ENCODE measurements at places on chromosomes 12 and 14. TPM values are rescaled to one million over a fixed set of nuclear protein-coding genes. Genes with fewer than 3 reads are reported as not detected.

DENR gene
- total RNA-seq = 16.1 TPM

LRRC43 gene
- total RNA-seq = 1.8 TPM

SCARB1 gene
- 22.6 TPM for total RNA-seq

ADCY6 gene
- 81.6 TPM for total RNA-seq

PPFIA2 gene
- 0.48 TPM for total RNA-seq

TMEM106C gene
- 54.7 TPM for total RNA-seq

KRT74 gene
- 2.9 TPM for total RNA-seq

MUCL1 gene
- not detected for total RNA-seq

TSPAN19 gene
- total RNA-seq = not detected

SLCO1B1 gene
- total RNA-seq = not detected

IAPP gene
- not detected for total RNA-seq

KRT5 gene
- total RNA-seq = 1.4 TPM

LAG3 gene
- total RNA-seq = 0.47 TPM

TCL1B gene
- not detected for total RNA-seq

TOMM20L gene
- not detected for total RNA-seq

NID2 gene
- 41.2 TPM for total RNA-seq

RPL10L gene
- not detected for total RNA-seq

WDR20 gene
- 16.0 TPM for total RNA-seq

GRCh38 chr12:4603421-4603820 lies 41.4 kb downstream of the DYRK4 start:
- no peak overlapping the region for H3K27ac ChIP-seq
- peaks cover 18% of the 10 kb centered on the region for H3K4me1 ChIP-seq
- DNase-seq = no peak

- H3K27me3 ChIP-seq = no peaks in the 10 kb centered on the region
- no peak overlapping the region for H3K27ac ChIP-seq
- no peaks in the 10 kb centered on the region for H3K4me1 ChIP-seq
- no peak overlapping the region for H3K4me3 ChIP-seq
- no peak for DNase-seq
- H3K36me3 ChIP-seq = no peaks in the 10 kb centered on the region
Measured at GRCh38 chr12:87157791-87158190, 871.4 kb downstream of the C12orf50 start.

- H3K4me3 ChIP-seq = no peak overlapping the region
- DNase-seq = no peak
- H3K4me1 ChIP-seq = peaks cover 15% of the 10 kb centered on the region
- H3K27ac ChIP-seq = no peak overlapping the region
Measured at GRCh38 chr14:99247101-99247729, 24.8 kb downstream of the BCL11B start.

DNA sequence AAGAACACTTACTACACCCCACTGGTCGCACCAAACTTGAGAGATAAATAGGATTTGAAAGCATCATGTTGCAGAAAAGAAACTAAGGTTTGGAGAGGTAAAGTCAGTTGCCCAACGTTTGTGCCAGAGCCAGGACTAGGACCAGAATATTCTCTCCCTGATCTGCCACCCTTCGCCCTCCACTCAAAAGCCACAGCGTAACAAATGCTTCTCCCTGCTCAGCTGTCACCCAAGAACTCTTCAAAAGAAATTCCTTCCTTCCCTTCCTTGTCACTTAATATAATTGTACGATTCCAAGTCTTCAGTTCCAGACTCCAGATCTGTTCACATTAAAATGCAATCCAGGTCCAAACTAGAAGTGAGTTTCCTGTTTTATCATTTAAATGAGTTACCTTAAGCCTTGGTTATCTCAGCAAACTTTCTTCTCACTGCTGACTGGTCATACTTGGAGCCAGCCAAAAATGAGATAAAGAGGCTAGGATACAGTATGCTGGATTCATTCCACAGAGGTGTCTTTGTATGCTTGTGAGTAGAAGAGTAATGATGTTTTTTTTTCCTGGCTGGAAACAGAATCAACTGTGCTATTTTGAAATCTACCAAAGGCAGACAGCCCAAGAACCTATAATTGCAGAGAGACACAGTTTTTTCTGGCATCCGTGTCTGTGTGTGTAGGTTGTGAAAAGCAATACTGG lies 12.8 kb upstream of the PPFIBP1 start:
- no peaks in the 10 kb centered on the region for H3K27me3 ChIP-seq
- H3K4me3 ChIP-seq = no peak overlapping the region
- no peaks in the 10 kb centered on the region for H3K4me1 ChIP-seq

- no peaks in the 10 kb centered on the region for H3K27me3 ChIP-seq
- no peak overlapping the region for H3K4me3 ChIP-seq
- H3K36me3 ChIP-seq = no peaks in the 10 kb centered on the region
- peaks cover 11% of the 10 kb centered on the region for H3K4me1 ChIP-seq
- no peak for DNase-seq
Measured at GRCh38 chr12:124053851-124054250, 80.8 kb downstream of the ZNF664 start.

GRCh38 chr14:88063811-88064210 lies 58.9 kb downstream of the GPR65 start:
- no peaks in the 10 kb centered on the region for H3K36me3 ChIP-seq
- H3K4me3 ChIP-seq = no peak overlapping the region
- no peak for DNase-seq

- no peak overlapping the region for H3K27ac ChIP-seq
- no peaks in the 10 kb centered on the region for H3K4me1 ChIP-seq
- H3K4me3 ChIP-seq = no peak overlapping the region
Measured at GRCh38 chr14:95774265-95775160, 60.6 kb upstream of the TCL1A start.

DNA sequence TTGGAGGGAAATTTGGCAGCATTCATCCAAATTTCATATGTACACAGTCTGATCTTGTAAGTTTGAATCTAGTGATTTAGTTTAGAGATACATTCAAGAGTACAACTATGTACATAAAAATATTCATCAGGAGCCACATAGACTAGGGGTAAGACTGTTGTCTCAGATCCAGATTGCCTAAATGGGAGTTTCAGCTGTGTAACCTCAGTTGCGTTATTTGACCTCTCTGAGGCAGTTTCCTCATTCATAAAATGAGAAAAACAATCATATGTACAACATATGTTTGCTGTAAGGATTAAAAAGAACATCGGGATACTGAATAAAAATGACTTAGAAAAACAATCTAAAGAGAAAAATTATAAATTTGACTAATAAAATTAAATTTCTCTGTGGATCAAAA lies 577.5 kb downstream of the RPL10L start:
- H3K36me3 ChIP-seq = no peaks in the 10 kb centered on the region
- DNase-seq = no peak
- H3K4me3 ChIP-seq = no peak overlapping the region
- H3K27me3 ChIP-seq = no peaks in the 10 kb centered on the region
- no peak overlapping the region for H3K27ac ChIP-seq
- no peaks in the 10 kb centered on the region for H3K4me1 ChIP-seq

DNA sequence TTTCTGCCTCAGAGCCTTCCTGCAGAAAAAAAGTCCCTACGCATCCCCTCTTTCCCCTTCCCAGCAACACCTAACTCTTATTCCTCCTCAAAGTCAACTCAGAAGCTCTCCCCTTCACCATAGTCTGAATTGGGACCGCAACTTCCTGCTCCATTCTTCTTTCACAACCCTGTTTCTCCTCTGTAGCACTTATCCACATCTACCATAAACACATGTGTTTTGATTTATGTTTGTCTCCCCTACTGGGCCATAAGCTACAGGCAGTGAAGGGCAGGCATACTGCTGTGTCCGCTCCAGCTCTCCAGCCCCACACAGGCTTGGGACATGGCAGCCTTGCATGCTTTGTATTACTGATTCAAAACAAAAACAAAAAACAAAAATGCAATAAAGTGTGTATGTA lies 5.9 kb downstream of the SDR9C7 start:
- no peaks in the 10 kb centered on the region for H3K36me3 ChIP-seq
- DNase-seq = no peak
- H3K4me3 ChIP-seq = no peak overlapping the region
- H3K27me3 ChIP-seq = no peaks in the 10 kb centered on the region

GRCh38 chr12:21725731-21726130 lies 48.8 kb downstream of the KCNJ8 start:
- H3K27ac ChIP-seq = no peak overlapping the region
- no peaks in the 10 kb centered on the region for H3K36me3 ChIP-seq
- no peak overlapping the region for H3K4me3 ChIP-seq
- no peak for DNase-seq
- no peaks in the 10 kb centered on the region for H3K4me1 ChIP-seq

- no peak within 1 kb of the TSS for H3K27ac ChIP-seq
- no peaks in the 10 kb centered on the region for H3K27me3 ChIP-seq
- no peaks in the 10 kb centered on the region for H3K4me1 ChIP-seq
- no peaks in the 10 kb centered on the region for H3K36me3 ChIP-seq
Measured at GRCh38 chr14:78170203-78170602, at the start of gene NRXN3. Gene NRXN3, plus strand, starts transcription at chr14:78170373. Its CDS starts 72,721 bp downstream, at chr14:78243094.

DNA sequence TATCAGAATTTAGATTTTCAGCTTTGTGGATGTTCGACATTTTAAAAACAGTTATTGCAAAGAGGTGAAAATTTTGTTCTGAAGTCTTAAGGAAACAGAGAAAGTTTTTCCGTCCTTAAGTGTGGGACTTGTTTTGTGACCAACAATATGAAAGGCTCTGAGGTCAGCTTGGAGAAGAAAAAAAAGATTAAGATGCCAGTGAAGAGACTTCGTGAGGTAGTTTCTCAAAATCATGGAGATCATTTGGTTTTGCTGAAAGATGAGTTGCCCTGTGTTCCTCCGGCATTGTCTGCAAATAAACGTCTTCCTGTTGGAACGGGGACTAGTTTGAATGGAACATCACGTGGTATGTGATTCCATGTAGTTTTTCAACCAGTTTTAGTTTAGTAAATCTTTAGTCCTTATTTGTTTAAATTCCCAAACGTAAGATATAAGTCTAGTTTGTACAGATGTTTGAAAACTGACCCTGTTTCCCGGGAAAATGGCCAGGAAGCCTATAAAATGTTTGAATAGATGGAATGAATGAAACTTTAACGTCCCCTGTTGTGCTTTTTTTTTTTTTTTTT lies 682 bp downstream of the KIAA0586 start:
- H3K36me3 ChIP-seq = peaks cover 20% of the 10 kb centered on the region
- H3K4me1 ChIP-seq = no peaks in the 10 kb centered on the region
- no peak for DNase-seq
- H3K27ac ChIP-seq = peak overlapping the region; percentile 97

- H3K4me1 ChIP-seq = no peaks in the 10 kb centered on the region
- peaks cover 21% of the 10 kb centered on the region for H3K36me3 ChIP-seq
- H3K27me3 ChIP-seq = no peaks in the 10 kb centered on the region
- no peak overlapping the region for H3K4me3 ChIP-seq
- DNase-seq = no peak
Measured at GRCh38 chr14:64178814-64179213, 115.4 kb downstream of the ESR2 start.

GRCh38 chr12:13340149-13340548 lies 143.6 kb downstream of the EMP1 start:
- H3K36me3 ChIP-seq = no peaks in the 10 kb centered on the region
- H3K4me3 ChIP-seq = no peak overlapping the region
- H3K27ac ChIP-seq = no peak overlapping the region
- no peaks in the 10 kb centered on the region for H3K4me1 ChIP-seq
- H3K27me3 ChIP-seq = no peaks in the 10 kb centered on the region

- no peak overlapping the region for H3K27ac ChIP-seq
- no peak for DNase-seq
- H3K4me3 ChIP-seq = no peak overlapping the region
- H3K4me1 ChIP-seq = peaks cover 6% of the 10 kb centered on the region
Measured at GRCh38 chr14:75770635-75771034, 109.6 kb downstream of the TTLL5 start.

- H3K27ac ChIP-seq = no peak overlapping the region
- H3K4me1 ChIP-seq = no peaks in the 10 kb centered on the region
Measured at GRCh38 chr12:132904718-132905328, 17.4 kb upstream of the CHFR start.

- H3K36me3 ChIP-seq = no peaks in the 10 kb centered on the region
- peaks cover 11% of the 10 kb centered on the region for H3K4me1 ChIP-seq
- no peak for DNase-seq
- H3K27ac ChIP-seq = no peak overlapping the region
- no peaks in the 10 kb centered on the region for H3K27me3 ChIP-seq
- no peak overlapping the region for H3K4me3 ChIP-seq
Measured at GRCh38 chr12:26782372-26783130, 50.4 kb downstream of the ITPR2 start.

- H3K27ac ChIP-seq = no peak overlapping the region
- no peaks in the 10 kb centered on the region for H3K4me1 ChIP-seq
- no peaks in the 10 kb centered on the region for H3K27me3 ChIP-seq
- H3K4me3 ChIP-seq = no peak overlapping the region
Measured at GRCh38 chr14:99928963-99929362, 135.8 kb downstream of the EML1 start.

GRCh38 chr14:53841109-53842099 lies 115.2 kb downstream of the BMP4 start:
- H3K27ac ChIP-seq = no peak overlapping the region
- no peaks in the 10 kb centered on the region for H3K4me1 ChIP-seq
- H3K36me3 ChIP-seq = no peaks in the 10 kb centered on the region
- no peak overlapping the region for H3K4me3 ChIP-seq
- no peak for DNase-seq
- no peaks in the 10 kb centered on the region for H3K27me3 ChIP-seq

DNA sequence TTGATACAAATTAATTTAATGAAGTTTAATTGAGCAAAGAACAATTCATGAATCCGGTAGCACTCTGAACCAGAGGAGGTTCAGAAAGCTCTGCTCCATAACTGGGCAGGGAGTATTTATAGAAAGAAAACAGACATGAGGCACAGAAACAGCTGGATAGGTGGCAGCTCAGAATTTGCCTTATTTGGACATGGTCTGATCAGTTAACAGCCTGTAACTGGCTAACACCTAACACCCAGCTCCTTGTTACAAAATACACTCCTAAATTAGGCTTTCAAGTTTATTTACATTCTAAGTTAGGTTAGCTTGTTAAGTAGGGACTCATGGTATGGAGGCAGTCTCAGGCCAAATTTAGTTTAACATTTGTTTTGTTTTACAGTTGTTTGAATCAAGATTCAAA lies 67.8 kb upstream of the TMCC3 start:
- H3K27ac ChIP-seq = no peak overlapping the region
- H3K4me3 ChIP-seq = no peak overlapping the region
- H3K27me3 ChIP-seq = no peaks in the 10 kb centered on the region
- H3K4me1 ChIP-seq = no peaks in the 10 kb centered on the region
- DNase-seq = no peak
- H3K36me3 ChIP-seq = no peaks in the 10 kb centered on the region

DNA sequence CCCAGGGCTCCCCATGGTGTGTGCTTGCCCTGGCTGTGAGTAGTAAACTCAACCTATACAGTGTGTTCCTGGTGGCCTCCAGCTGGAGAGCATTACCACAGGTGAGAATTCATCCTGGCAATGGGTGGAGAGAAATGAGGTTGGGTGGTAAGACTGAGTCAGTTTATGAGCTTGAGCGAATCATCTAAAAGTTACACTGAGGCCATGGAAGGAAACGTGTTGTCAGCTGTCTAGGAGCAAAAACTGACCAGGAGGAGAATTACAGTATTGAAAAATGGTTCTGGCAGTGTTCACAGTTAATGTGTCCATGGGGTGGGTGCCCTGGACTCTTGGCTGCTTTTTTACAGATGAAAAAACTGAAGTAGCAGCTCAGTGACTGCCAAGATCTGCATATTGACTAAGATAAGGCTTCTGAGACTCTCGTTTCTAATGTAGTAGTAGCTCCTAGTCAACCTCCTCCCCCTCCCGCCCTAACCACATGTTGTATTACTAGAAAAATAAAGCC lies 202.0 kb upstream of the AMIGO2 start:
- no peaks in the 10 kb centered on the region for H3K27me3 ChIP-seq
- no peak overlapping the region for H3K4me3 ChIP-seq

GRCh38 chr12:43795716-43796280 lies 10.3 kb downstream of the TWF1 start:
- no peak overlapping the region for H3K27ac ChIP-seq
- peaks cover 58% of the 10 kb centered on the region for H3K36me3 ChIP-seq
- H3K4me1 ChIP-seq = no peaks in the 10 kb centered on the region
- no peak for DNase-seq
- H3K27me3 ChIP-seq = no peaks in the 10 kb centered on the region

Data from right atrium auricular region (tissue), 2 donors.